ENCODE measurements at places on chromosomes 3 and 15. TPM values are rescaled to one million over a fixed set of nuclear protein-coding genes. Genes with fewer than 3 reads are reported as not detected.
A peak's percentile ranks its signal among the peaks of the same experiment; 100 is the strongest.

DNA sequence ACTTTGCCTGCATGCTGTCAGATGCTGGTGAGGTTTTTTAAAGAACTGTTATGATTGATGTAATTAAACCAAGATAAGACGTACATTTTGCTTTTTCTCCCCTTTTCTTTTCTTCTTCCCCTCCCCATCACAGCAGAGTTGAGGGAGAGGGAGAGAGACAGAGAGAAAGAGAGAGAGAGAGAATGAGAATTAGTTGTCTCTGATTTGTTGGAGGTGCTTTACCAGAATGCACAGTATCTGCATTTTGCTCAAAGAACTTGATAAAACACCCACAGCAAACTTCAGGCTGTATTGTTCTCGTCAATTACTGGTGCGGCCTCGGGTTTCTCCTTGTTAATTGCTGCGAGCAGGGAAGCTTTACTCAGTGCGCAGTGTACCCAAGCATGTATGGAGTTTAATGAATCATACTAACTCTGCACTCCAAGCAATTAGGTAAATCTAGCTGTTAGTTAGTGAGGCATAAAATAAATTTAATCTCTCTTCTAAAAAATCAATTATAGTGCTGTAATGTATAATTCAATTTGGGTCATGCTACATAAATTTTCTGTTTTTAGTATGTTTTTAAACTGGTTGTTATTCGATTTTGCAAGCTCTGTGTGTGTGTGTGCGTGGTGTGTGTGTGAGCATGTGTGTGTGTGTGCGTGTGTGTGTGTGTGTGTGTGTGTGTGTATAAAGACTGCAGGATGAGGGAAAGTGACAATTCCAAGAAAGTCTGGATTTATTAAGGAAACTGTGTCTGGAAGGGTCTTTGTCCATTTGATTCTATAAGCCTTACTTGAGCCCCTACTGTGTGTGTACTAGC, 273.4 kb downstream of the TLE3 start:
- DNase-seq = no peak

DNA sequence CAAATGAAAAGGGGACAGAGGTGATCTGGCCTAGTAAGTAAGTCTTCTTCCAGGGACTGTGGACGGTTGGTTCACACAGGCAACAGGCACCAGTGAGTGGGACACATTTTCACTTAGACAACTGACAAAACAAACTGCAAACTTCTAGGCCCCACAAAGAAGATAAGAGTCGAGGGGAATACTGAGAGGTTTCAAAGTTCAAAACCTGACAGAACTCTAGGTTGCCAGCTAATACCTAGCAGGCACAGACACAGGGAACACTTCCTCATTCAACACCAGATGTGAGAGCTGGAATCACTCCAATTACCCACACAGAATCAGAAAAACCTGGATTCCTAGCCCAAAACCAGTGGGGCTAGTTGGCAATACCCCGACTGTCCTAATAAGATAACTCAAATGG, 621.7 kb downstream of the ZPLD1 start:
- peak; percentile 2 for DNase-seq

Gene ZNF106
- 69.6 TPM for total RNA-seq

Gene GRAMD1C
- 3.7 TPM for total RNA-seq

DNA sequence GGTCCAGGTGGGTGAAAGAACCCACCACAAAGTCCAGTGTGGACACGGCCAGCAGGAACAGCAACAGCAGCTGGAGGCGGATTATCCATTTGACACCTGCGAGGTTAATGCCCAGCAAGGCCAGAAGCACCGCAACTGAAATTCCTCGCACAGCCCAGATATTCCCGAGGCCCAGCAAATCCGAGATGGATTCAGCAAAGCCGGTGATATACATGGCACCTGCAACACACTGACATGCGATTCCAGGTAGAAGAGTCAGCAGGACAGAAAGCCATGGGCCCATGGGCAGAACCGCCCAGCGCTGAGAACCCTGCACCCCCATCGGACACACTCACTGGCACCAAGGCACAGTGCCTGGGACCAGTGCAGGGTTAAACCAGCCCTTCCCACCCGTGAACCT, 34.8 kb downstream of the SLC12A8 start:
- no peak for DNase-seq

Gene LCMT2
- total RNA-seq = 4.8 TPM

GRCh38 chr3:71469138-71469435, 114.4 kb downstream of the FOXP1 start:
- DNase-seq = no peak

- peak; percentile 11 for DNase-seq
These were observed 84.3 kb upstream of the ZNF385D start for GRCh38 chr3:21835264-21835663.

DNA sequence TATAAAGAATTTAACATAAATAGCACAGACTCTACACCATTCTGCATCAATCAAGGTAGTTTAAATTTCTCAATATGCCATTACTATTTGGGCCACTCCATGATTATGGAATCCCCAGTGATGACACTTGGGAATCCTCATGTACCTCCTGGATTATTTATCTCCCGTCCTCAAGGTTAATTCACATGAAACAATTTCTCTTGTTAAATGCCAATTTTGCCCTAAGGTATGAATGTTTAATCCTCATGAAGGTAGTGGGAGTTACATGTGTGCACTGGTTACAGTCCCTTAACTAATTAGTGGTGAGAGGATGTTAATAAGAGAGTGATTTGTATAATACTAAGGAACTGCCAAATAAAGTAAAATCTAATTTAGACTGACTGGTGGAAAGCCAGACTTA, 372.3 kb upstream of the MDFIC2 start:
- no peak for DNase-seq

DNA sequence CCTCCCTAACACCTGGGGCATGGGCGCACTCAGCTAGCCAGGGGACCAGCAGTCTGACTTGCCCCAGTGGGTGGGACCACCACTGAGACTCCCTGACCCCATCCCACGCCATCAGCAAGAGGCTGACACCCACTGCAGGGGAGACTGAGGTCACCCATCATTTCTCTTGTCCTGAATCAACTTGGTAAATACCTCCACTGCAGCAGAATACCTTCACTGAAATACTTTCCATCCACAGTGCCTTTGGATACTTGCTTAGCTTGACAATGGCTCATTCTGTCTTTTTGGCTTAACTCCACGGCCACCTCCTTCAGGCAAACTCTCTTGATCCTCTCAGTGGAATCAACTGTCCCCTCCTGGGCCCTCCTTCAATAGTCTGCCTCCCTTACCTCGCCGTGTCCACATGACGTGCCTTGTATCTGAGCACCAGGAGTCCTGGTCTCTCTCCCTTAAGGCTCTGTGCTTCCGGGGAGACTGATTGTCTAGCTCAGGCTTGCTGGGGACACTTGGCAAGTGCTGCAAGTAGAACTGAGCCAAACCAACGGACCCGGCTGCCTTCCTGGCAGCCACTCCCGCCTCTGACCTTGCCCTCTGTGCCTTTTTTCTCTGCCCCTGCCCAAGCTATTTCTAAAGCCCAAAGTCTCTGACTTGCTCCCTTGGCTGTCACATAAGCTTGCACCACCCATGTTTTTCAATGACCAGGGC, 119.1 kb downstream of the ADCY5 start:
- no peak for DNase-seq

Gene LMCD1
- total RNA-seq = 437 TPM

DNA sequence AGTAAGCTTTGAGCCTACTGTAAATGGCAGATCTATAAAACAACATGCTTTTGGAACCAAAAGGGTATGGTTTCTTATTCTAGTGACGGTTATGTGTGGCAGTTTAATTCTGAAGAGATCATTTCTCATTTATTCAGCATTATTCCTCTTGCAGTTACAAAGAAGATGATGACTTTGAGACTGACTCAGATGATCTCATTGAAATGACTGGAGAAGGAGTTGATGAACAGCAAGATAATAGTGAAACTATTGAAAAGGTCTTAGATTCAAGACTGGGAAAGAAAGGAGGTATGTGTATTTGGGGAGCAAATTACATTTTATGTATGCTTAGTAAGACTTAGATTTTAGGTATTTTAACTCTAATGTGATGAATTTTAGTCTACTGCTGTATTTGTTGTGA, 41.5 kb downstream of the CHD2 start:
- no peak for DNase-seq

- no peak for DNase-seq
These were observed 253.3 kb upstream of the TBC1D5 start for GRCh38 chr3:17995769-17996168.

DNA sequence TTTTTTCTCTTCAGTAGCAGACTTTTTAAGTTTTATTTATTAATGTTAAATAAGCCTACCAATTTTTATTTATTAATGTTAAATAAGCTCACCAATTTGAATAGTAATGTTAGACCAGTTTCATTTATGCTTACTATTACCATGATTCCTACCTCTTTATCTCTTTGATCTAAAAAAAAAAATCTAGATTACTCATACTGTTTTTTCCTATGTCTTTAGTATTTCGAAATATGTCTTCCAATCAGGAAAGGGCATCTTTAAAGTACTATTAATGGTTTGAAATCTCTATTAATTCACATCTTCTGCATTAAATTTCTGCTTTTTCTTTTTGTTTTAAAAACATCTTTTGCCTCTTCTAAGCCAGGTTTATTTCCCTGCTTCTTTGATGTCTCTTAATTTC, 27.5 kb upstream of the MAPKBP1 start:
- DNase-seq = peak; percentile 8

- no peak for DNase-seq
These were observed 160.4 kb upstream of the CFAP20DC start for GRCh38 chr3:59210260-59210659.

- DNase-seq = no peak
These were observed 294.8 kb downstream of the MCTP2 start for GRCh38 chr15:94526071-94526689.

Gene DAPK2
- total RNA-seq = 0.60 TPM

Gene EPB42
- total RNA-seq = not detected

GRCh38 chr15:89469426-89470096, 26.8 kb downstream of the RHCG start:
- no peak for DNase-seq

DNA sequence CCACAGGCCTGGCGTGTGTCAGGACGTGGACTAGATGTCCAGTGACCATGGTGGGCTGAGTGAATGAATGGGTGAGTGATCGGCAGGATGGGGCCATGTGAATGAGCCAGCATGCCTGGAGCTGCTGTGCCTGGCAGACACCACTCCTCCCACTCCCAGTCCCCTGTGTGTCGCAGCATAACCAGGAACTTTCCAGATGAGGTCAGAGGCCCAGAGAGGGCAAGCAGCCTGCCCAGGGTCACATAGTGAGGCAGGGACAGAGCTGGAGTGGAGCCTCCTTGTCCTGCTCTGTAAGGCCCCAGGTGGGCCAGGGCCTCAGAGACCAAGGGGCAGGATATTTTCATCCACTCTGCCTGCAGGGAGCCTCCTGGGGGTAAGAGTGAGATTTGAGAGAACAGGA, 6.4 kb downstream of the IQSEC1 start:
- DNase-seq = no peak

Gene IMPG2
- 0.26 TPM for total RNA-seq

DNA sequence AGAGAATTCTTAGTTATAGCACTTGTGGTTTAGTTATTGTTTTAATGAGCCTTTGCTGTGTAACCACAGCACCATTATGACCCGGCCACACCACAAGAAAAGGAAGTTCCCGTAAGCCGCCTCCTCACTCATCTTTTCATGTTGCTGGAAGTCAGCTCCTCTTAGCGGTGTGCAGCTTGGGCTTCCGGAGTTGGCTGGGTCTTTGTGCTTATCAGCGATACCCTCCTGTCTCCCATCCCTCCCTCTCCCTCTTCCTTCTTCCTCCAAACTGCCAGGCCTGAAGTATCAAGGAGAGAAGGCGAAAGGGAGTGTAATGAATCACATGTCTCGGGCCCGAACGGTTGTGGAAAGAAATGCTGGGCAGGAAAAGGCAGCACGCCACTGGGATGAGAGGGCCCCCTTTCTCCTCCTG, 353.5 kb downstream of the MCTP2 start:
- DNase-seq = peak; percentile 23

GRCh38 chr3:51975852-51976549, 1.1 kb downstream of the ABHD14A start:
- peak; percentile 56 for DNase-seq

DNA sequence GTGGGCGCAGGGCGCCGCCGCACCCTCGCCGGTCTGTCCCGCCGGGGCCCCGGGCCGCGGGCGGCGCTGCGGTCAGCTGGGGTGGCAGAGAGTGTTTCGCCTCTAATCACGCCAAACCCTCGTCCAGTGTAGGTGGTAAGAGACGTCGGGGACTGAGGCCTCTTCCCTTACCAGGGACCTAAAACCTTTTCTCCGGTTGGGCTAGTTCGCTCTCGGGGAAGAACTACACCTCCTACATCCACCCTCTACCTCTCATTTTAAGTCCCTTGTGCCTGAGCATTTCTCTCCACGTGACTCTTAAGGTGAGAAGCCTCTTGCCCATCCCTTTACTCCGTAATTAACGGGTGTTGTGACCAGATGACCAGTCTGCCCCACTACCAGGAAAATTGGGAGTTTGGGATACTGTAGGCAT, 520 bp downstream of the TMEM42 start:
- DNase-seq = peak; percentile 32

- DNase-seq = no peak
These were observed 57.4 kb upstream of the PSMD6 start for GRCh38 chr3:64080616-64081234.

Gene SLC22A13
- 0.72 TPM for total RNA-seq

- DNase-seq = no peak
These were observed 55.6 kb downstream of the SCN11A start for GRCh38 chr3:38996193-38996592.

- no peak for DNase-seq
These were observed 6.8 kb upstream of the MOBP start for GRCh38 chr3:39460677-39461076.

- no peak for DNase-seq
These were observed 106.0 kb downstream of the KLHL25 start for GRCh38 chr15:85688711-85689110.

Gene CA12
- total RNA-seq = 0.70 TPM

Gene CILP
- 1.1 TPM for total RNA-seq

- no peak for DNase-seq
These were observed 15.2 kb upstream of the PIK3R4 start for GRCh38 chr3:130761730-130762311.

Gene EPHB3
- total RNA-seq = 17.2 TPM

Gene SENP8
- 2.9 TPM for total RNA-seq

DNA sequence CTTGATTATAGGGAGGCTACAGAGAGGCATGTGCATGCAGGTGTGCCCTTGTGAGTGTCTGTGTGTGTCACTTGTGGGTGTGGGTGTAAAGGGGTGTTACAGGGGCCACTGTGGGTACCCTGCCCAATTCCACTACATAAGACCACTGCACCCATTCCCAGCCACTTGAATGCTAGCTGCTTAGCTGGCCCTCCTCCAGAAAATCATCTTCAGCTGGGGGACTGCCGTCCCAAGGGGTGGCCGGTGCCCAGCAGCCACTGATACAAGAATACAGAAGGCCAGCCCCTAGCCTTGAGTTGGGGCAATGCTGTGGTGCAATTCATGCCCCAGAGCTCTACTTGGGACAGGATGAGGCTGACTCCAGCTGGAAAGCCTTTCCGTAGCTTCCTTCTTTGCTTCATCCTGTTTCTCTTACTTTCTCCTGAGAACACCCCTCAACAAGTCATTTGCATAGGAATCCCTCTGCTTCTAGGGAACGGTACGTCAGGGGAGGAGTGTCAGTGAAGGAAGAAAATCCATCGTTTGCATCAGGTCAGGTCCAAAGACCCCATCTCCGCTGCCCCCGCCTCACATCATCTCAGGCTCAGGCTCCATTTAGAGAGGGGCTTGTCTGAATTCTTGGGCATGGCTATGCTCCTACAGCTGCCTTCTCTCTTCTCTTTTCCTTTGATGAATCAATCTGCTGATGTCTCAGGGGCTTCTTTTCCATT, 72.0 kb downstream of the SCN5A start:
- DNase-seq = no peak
